ENCODE measurements at places on chromosomes 3 and 15. TPM values are rescaled to one million over a fixed set of nuclear protein-coding genes. Genes with fewer than 3 reads are reported as not detected.

The MESP2 gene
- total RNA-seq = not detected

The CTDSPL2 gene
- 56.1 TPM for total RNA-seq

The CCR1 gene
- total RNA-seq = 1.2 TPM

The XCR1 gene
- not detected for total RNA-seq

The LINGO1 gene
- not detected for total RNA-seq

The NECTIN3 gene
- 48.9 TPM for total RNA-seq

The STRIT1 gene
- total RNA-seq = not detected

The DTX3L gene
- 32.7 TPM for total RNA-seq

The KBTBD13 gene
- not detected for total RNA-seq

DNA sequence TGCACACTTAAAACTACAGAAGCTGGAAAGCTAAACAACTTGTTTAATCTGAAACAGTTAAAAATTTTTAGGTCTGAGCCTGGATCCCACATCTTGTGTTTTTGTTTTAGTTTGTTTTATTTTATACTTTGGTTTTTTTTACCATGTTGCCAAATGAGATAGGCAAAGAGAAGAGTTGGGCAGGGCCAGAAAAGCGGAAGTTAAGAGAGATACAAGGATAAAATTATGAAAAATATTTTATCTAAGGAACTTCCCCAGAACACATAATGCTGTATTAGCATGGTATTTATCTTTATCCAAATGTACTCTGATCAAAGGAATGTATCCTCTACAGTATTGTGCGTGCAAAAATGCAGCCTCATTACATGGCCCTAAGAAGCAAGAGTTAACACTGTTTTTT is 50.7 kb downstream of the PROS1 start:
- no peak for DNase-seq

DNA sequence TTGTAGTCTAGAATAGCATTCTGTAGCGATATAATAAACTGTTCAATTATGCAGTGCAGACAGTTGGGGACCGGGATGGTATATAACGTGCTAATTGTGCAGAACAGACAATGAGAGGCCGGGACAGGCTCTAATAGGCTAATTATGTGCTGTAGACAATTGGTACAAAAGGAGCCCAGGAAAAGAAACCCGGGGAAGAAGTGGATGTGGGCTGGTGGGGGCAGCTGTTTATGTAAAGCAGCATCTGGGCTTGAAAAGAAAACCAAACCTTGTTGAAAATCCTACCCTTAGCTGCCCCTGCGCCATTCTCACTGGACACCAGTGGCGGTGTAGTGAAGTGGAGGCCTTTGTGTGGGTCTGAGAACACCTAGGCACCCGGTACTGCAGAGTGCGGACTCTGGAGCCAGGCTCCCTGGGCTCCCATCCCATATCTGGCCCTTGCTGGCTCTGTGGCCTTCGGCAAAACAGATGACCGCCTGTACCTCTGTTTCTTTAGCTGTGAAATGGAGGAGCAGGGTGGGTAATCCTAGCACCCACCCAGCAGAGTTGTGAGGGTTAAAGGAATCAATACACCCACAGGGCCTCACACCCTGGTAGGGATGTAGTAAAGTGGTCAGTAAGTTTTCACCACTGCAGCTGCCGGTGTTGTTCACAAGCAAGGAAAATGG is 51.5 kb downstream of the CMTM6 start:
- peak; percentile 20 for DNase-seq

DNA sequence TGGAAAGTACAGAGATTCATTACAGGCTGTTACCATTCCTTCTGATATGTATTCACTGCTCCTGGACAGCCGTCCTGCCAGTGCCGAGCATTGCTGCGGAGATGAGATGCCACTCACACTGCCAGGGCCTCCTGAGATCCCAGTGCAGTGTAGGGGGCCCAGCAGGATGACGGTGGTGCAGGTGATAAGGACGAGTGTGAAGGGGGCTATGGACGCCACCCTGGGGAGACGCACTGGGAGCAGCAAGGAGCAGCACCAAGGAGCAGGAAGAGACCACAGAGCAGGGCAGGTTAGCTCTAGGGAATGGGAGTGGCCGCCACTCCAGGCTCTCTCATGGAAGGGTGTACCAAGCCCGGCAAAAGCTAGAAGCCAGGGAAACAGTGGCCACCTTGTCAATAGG is 4.0 kb upstream of the KLF15 start:
- peak; percentile 41 for DNase-seq

- DNase-seq = no peak
Observed at GRCh38 chr3:174659511-174659910, 199.6 kb upstream of the NAALADL2 start.

GRCh38 chr15:39618063-39618823 is 37.4 kb downstream of the THBS1 start:
- DNase-seq = no peak

- no peak for DNase-seq
Observed at GRCh38 chr3:126671521-126671920, 16.6 kb upstream of the TXNRD3 start.

- no peak for DNase-seq
Observed at GRCh38 chr3:194964809-194965208, 279.1 kb downstream of the FAM43A start.

- no peak for DNase-seq
Observed at GRCh38 chr15:67416891-67417290, 104.0 kb upstream of the C15orf61 start.

DNA sequence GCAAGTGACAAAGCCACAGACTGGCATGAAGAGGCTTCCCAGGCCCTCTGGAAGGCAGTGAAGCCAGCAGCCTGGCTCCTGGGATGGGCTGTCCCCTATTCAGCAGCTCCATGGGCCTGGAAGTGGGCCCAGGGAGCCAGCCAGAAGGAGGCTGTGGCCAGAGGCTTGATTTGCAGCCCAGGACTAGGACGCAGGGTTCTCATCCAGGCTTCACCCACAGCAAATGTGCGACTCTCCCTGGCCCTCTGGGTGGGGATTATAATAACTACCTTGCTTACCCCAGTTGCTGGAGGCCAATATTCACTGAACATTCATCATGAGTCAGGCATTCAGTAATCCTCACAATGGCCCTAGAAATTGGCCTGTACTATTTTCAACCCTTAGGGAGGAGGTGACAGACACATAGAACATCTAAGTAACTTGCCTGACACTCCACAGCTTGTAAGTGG is 24.6 kb upstream of the SRP14 start:
- peak; percentile 45 for DNase-seq

DNA sequence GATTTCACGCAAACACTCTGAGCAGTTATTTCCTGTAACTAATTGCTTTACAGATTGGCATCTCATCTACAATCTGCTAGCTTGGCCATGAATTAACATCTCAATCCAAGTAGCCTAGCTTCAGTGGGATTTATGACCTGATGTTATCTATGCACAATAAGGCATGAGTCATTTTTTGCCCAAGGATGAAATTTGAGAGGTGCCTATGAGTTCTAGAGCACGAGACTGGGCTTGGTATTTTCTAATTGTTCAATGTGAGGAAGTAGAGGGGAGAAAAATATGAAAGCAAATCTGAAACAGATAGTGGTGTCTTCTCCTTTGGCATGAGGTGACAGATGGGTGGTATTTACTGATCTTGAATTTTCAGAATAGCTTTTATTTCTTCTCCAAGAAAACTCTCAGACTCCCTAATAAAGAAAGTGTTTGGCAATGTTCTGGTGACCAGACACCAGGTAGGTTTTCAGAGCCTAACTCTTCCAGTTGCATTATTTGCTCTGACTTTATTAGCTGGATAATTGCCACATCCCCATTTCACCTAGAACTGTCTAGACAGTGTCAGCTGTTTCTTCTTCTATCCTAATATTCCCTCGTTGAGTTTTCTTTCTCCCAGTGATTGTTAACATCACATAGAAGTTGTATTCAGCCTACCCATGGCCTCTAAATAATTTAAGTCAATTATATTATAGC is 301.0 kb upstream of the UMPS start:
- DNase-seq = no peak

DNA sequence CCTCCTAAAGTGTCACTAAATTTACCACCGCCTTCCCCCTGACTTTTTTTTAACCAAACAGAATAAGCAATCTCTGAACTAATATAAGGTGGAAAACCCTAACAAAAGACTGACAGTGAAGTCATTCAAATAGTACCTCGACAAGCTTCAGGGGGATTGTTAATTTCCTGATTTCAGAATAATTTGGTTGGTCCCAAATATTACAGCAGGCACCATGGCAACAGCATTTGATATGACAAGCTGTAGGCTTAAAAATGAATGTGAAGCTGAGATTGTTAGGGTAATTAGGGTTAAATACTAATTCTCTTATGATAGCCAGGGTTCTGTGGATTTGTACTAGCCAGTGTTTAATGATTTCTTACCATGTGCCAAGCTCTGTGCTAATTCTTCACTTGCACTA is 63.5 kb upstream of the GOLGA8B start:
- DNase-seq = no peak

DNA sequence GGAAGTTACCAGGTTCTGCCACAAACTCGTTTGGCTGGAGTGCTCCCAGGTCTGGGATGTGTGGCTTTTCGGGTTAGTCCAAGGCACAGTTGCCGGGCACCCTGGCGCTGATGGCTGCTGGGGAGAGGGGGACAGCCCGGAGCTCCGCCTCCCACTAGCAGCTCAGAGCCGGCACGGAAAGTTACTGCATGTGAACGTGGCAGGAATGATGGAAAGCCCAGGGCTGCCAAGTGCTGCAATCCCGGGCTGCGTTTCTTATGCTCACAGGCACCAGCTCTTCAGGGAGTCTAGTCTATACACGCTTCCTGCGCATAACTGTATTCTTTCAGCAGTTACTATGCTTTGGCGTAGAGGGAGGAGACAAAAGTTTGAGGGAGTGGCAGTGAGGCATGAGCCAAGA is 141.8 kb upstream of the ICE2 start:
- DNase-seq = no peak

- DNase-seq = no peak
Observed at GRCh38 chr3:44125882-44126281, 115.8 kb upstream of the TOPAZ1 start.
